Pulmonary artery endothelial cell (primary cell): ENCODE measurements at places on chromosomes 1 and 21.

- DNase-seq: no peak
Measured at GRCh38 chr1:154574716-154575115, 7.1 kb downstream of the CHRNB2 start.

DNA sequence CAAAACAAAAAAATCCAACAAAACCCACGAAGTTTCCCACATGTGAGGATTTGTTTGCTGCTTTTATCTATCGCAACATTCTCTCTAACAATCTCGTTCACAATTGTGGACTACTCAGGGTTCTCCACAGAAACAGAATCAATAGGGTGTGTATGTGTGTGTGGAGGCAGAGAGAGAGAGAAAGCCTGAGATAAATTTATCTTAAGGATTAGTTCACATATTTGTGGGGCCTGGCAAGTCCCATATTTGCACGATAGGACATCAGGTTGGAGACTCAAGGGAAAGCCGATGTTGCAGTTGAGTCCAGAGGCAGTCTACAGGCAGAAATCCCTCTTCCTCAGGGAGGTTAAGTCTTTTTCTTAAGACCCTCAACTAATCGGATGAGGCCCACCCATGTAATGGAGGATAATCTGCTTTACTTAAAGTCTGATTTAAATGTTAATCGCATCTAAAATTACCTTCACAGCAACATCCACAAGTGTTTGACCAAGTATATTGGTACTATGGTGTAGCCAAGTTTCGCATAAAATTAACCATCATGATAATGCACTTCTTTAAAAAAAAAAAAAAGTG lies 31.7 kb downstream of the ADAMTS1 start:
- DNase-seq: no peak

DNA sequence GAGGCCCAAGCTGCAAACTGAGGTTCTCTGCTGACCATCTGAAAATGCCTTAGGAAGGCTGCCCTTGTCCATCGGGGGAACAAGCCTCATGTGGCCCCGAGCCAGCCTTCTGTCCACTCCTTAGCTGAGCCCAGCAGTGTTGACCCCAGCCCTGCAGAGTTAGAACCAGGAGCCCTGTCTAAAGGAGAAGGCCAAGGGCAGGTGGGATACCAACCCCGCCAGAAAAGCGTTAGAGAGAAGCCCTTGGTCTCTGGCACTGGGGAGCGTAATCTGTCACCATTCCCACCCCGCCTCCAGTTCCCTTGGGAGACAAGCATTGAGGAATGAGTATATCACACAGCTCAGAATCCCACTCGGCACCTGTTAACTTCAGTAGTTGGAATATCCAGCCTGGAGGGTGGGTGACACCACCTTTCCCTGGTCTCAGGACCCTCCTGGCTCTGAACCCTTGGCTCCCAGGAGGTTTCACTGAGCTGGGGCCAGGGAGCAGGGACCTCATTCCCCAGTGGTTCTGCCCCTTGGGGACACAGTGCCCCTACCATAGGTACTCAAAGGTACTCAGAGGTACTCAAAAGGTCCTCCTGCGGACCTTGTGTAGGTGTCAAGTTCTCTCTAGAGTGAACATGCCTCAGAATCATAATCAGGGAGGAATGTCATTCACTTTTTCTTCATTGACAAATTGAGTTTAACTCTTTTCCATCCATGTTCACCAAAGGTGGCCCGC lies 16.4 kb downstream of the ETS2 start:
- DNase-seq: no peak

DNA sequence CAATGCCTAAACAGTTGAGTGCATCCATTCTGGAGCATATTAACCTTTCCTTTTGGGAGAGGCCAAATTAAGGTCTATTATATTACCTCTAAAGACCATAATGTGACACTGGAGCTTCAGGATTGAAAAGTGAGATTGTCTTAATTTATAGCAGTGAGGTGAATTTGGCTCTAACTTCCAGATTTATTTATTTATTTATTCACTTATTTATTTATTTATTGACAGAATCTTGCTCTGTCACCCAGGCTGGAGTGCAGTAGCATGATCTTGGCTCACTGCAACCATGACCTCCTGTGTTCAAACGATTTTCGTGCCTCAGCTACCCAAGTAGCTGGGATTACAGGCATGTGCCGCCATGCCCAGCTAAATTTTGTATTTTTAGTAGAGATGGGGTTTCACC lies 19.1 kb downstream of the ZCCHC17 start:
- DNase-seq: no peak

DNA sequence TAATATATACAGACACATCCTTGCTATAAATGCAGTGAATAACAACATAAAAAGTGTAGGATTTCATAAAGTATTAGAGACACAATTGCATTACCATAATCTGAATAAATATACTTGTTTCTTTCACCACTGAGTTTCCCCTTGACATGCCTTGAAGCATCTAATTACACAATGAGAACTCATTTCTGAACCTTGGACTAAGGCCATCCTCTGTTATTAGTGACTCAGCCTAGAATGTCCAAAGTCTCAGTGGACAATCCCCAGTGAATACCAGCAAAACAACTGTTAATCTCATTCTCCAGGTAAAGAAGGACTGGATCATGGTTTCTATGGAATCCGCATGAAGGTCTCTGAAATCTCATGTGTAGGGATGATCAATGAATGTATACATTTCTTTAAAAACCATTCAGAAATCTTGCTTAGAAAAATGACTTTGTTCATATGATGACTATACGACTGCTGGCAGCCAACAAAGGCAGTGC lies at the start of gene OR2L5:
OR2L5 (plus strand) TSS at position 432 of the 482 bp plus-strand sequence. CDS start 8,288 bp downstream, outside the sequence.
- no peak for DNase-seq

- no peak for DNase-seq
Measured at GRCh38 chr1:247884797-247885413, 10.5 kb upstream of the OR2W3 start.

DNA sequence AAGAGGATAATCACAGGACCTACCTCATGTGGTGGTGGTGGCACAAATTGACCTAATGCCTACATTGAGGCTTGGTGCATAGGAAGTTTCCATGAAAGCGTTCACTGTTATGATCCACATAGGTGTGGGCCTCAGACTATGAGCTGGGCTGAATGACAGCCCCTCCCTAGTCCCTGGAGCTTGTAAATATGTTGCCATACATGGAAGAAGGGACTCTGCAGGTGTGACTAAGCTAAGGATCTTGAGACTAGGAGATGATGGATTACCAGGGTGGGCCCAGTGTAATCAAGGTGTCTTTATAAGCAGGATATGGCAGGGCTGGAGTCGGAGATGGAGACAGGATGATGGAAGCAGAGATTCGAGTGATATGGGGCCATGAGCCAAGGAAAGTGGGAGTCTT lies 31.0 kb upstream of the KCNE1 start:
- no peak for DNase-seq

- no peak for DNase-seq
Measured at GRCh38 chr1:40844079-40844478, 18.1 kb downstream of the CITED4 start.

- DNase-seq: no peak
Measured at GRCh38 chr1:61268546-61269240, 186.3 kb downstream of the NFIA start.

DNA sequence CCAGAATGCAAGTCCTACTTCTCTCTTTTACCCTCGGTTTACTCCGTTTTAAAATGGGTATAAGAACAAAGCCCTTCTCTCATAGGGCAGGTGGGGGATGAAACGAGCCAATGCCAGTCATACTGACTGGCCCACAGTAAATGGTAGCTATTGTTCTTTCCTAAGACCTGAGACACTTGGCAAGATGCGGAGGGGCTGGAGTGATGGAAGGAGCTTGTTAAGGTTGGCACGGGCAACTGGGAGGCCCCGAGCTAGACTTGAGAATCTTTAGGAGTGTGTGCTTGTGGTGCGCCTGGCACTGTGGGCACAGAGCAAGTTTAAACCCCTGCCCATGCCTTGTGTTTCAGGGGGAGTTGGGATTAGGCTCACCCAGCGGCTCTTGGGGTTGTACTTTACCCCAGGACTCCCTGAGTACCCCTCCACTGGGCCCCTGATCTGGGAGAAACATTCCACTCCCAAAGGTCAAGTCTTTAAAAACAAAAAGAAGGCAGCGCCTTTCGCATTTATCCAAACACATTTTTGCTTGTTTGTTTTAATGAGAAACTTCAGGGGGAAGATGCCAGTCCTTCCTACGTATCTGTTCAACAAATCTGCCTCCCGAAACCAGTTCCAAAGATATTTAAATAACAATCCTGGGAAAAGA lies 240.6 kb upstream of the TMEM51 start:
- DNase-seq: no peak

DNA sequence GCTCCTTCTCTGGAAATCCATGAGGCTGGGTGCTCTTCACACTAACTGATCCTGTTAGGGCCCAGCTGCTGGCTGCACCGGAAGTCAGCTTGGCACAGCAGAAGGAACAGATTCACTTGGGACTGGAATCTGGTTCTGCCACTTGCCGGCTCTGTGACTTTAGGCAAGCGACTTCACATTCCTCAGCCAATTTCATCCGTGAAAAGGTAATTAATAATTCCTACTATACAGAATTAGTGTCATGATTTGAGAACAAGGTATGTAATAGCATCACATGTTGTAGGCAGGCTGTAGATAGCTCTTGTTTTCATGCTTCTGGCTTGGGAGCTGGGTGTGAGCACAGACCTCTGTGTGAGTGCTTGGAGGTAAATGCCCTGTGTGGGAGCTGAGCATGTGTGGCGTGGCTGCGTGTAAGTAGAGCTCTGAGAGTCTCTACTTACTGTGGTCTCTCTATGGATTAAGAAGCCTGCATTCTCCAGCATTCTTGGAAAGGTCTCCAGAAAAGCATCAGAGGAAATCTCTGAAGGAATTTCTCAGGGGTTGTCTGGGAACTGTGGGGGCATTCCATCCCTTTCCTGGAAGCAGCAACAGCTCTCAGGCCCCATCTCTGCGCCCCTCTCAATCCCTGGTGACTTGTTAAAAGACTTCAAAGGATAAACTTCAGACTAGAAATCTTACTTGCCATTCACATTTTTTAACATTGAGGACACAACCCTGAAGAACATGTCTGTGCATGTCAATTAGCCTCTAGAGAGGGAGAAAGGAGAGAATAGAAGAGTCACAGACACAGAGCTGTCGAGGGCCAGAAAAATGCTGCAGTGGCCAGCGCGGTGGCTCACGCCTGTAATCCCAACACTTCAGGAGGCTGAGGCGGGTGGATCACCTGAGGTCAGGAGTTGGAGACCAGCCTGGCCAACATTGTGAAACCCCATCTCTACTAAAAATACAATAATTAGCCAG lies 47.7 kb upstream of the PPM1J start:
- DNase-seq: no peak

- no peak for DNase-seq
Measured at GRCh38 chr1:174812016-174812415, 187.7 kb upstream of the CACYBP start.

DNA sequence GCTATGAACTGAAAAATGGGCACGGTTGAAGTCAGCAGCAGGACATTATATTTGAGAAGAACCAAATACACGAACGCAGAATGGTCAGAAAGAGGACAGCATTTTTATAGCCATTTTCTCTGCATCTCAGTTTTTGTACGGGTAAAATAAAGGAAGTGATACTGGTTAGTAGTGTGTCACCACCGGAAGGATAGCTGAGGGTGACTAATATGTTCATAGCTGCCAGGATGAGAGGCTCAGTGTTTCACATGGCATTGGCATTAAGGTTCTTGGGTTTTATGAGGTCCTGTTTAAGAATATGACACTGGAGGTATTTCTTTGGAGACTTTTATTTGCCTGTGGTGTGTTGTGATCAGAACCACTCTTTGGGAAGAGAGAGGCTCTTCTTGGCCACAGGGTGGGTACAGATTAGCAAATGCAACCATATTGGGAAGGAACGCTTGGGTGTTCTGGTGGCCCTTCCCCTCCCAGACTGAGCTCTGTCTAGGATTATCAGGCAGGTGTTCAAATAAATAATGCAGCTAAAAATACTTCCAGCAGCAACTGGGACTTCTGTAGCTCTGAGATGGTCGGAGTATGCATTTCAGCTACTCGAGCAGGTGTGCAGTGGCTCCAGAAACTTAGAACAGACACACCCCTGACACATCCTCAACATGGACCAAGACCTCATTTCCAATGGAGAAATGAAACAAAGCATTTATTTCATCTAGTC lies 158.2 kb downstream of the PBX1 start:
- DNase-seq: no peak

DNA sequence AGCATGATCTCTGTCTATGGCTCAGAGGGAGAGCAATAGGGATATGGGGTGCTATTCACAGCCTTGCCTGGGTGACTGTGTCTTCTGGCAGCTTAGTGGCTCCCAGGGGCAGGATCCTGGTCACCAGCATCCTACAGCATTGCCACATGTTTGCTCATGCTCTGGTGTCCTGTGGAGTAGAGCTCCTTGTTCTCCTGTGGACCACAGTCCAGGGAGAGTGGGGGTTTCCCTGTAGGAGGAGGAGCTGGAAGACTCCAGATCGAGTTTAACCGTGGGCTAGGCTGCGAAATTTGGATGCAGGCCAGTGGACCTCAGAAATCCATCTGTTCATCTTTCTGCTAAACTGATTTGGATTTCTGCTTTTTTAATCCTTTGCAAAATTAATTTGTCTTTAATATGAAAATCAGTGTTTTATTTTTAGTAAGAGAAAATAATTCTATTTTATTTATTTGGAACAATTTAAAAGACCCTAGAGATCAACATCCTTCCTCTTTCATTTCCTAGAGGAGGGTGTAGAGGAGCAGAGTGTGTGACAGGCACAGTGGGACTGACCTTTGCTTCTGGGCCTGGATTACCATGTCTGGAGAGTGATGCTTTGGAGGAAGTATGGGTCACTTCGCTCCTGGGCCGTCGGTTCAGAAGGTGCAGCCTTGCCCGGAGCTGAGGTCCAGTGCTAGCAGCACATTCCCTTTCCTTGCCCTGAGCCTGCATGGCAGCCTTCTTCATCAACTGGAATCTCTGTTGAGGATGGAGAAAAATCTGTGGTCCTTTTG lies 17.4 kb downstream of the ADARB1 start:
- DNase-seq: no peak

DNA sequence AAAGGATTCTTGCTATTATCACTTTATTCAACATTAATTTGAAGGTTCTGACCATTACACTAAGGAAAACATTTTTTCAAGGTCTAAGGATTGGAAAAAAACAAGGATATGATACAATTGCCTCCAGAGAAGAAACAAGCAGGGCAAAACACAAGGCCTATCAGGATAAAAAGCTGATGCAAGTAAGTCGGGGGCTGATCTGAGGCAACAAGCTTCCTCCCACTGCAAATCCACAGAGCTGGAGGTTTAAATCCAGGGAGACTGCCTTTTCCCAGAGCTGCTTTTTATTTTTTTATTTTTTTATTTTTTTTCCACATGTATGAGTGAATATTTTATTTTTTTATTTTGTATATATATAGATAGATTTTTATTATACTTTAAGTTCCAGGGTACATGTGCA lies 19.4 kb upstream of the S100A2 start:
- DNase-seq: no peak

- DNase-seq: no peak
Measured at GRCh38 chr1:152884966-152885624, 7.0 kb downstream of the SMCP start.

DNA sequence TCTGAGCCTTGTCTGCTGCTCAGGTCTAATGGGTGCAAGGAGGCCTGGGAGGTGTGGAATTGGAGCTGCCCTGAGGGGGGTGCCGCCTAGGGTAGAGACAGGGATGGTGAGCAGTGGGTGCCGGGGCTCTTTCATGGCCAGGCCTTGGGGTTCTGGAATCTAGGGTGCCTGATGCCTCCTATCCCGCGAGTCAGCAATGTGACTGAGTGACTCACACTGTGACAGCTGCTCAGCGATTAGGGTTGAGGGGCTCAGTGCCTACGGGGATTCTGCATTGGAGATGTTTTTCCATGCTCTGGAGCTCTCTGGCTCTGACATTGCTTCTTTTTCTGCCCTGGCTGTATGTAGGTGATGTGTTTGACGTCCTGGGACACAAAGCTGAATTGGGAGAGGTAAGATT lies 16.8 kb downstream of the ATP8B2 start:
- no peak for DNase-seq
